ELR (cell line): ENCODE measurements at places on chromosomes 12 and 14.

DNA sequence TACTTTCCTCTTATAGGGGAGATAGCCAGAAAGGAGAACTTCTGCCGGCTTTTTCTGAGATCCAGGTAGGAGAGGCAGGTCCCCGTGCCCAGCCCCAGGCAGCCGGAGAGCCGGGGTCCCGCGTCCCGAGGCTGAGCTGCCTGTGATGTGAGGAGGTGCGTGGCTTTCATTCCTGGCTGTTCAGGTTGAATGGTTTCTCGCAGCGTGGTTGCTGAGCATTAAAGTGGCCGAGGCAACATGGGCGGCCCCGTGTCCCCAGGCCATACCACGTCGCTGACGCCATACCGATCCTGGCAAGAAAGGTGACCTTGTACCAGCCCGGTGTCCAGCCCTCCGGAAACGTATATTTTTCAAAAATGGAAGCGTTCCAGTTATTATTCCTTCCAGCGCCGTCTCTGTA is 116.7 kb upstream of the MYL2 start:
- no peak for DNase-seq

GRCh38 chr12:34290381-34290995 is 268.2 kb downstream of the ALG10 start:
- DNase-seq = no peak

DNA sequence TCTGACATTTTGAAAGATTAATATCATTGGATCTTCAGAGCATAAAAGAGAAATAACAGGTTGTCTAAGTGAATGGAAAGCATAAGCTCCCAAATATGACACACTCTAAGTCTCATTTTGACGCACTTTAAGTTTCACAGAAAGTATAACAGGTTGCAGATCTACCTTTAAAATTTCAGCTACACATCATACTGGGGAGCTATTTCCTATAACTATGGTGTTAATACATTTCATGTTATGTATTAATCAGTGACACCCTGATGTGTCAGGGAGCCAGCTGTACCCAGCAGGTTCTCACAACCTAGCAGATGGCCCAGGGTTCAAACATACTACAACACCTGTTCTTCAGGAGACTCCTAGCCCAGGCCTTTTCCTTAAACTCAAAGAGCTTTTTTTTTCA is 31.1 kb upstream of the TMX1 start:
- DNase-seq = no peak

- peak; percentile 13 for DNase-seq
These were observed 41.4 kb upstream of the SCN8A start for GRCh38 chr12:51549637-51550036.

DNA sequence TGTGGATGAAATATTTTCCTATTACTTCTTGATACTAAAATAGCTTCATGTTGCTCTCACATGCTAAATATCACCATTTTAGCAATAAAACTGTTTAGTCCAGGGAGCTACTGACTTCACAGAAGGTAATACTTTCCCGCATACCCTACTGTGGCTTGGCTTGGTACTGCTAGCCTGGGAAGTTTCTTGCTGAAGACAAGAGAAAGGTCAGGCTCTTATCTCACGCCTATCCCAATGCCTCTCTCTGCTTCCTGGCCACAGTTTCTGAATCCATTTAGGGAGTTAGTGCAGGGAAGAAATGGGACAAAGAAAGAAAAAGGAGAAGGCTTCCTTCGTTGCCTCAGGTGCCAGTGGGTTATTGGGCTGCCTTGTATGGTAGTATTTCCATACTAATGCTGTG is 228.3 kb downstream of the MDGA2 start:
- no peak for DNase-seq

DNA sequence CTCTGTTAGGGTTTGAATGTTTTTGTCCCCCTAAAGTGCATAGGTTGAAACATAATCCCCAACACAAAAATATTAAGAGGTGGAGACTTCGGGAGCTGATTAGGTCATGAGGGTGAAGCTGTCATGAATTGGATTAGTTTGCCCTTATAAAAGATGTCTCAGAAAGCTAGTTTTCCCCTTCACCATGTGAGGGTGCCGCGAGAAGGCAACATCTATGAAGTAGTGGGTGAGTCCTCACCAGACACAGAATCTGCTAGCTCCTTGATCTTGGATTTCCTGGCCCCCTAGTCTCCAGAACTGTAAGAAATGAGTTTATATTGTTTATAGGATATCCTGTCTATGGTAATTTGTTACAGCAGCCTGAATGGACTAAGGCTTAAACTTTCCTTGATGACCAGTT is 301.5 kb upstream of the ATP2B1 start:
- DNase-seq = peak; percentile 36

DNA sequence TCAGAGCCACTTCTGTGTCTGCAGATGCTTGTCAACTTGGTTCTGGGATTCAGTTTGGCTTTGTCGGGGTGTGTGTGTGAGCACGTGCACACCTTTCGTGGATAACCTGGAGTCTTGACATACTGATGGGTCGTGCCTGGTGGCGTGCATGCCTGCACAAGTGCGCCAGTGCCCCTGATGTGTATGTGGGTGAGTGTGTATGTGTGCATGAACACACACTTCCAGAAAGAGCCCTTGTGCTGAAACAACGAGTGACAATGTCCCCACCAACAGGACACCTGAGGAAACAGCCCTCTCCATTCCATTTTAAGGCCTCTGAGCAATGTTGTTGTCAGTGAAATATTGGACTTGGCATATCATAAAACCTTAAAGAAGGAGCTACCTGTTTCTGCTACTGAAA is 53.9 kb downstream of the SMUG1 start:
- no peak for DNase-seq

DNA sequence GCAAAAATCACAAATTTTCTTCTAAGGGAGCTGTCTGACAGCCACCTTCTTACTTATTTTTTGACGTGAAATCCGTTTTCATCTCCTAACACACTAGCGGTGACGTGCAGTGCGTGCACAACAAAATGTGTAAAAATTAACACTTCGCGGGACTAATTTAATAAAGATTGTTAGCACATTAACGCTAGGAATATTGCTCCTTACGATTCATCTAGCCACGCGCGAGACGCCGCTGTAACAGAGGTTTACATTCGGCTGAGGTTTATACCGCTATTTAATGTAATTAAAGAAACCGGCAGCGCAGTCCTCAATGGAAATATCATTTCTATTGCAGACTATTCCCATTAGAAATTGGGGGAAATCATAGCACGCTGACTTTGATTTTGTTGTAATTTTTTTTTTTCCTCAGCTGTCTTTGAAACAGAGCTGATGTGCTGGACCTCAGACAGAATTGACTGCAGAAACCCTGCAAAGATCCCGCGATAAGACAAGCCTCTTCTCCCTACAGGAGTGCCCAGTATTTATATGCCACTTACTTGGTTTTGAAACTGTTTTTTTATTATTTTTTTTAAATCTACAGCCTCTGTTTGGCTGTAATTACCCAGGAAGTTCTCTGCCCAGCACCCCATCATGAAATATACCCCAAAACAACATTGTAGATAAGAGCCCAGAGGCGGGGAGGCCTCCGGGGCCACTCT is 31.2 kb downstream of the BCL11B start:
- no peak for DNase-seq

- DNase-seq = no peak
These were observed 188.6 kb downstream of the EGLN3 start for GRCh38 chr14:33762161-33762851.

DNA sequence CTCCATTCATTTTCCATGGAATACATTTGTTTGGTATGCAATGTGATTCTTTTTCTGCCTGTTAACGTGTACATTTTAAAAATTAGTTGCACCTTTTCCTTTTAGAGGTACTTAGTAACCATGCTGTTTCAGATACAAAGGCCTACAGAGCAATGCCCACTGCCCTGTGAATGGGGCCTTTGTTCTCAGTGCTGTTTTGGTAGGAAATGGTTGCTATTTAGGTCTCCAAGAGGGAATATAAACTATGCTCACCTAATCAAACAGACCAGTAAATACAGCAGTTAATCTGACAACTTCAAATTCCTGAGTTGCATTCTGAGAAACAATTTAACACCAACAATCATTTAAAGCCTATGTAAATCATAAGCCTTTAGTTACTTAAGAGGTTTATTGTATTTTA is 188.7 kb downstream of the BCAT1 start:
- DNase-seq = no peak

GRCh38 chr14:23118506-23119362 is at the start of gene CEBPE:
Gene CEBPE (minus strand): TSS chr14:23119255. CDS start chr14:23119091, 164 bp downstream.
- DNase-seq = no peak

GRCh38 chr12:29732191-29732590 is 51.6 kb downstream of the TMTC1 start:
- DNase-seq = no peak

- no peak for DNase-seq
These were observed 48.7 kb upstream of the MAX start for GRCh38 chr14:65150898-65151608.

DNA sequence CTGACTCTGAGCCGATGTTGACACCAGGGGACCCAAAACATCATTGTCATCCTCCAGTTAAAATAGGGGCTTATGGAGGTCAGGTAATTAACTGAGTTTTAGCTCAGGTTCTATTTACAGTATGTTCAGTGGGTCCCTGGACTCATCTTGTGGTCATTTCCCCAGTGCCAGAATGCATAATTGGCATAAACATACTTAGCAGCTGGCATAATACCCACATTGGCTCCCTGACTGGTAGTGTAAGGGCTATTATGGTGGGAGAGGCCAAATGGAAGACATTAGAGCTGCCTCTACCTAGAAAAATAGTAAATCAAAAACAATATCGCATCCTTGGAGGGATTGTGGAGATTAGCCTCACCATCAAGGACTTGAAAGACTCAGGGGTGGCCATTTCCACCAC is 350.9 kb downstream of the C12orf75 start:
- no peak for DNase-seq

GRCh38 chr12:105418229-105418628 is 87.7 kb downstream of the C12orf75 start:
- peak; percentile 97 for DNase-seq

DNA sequence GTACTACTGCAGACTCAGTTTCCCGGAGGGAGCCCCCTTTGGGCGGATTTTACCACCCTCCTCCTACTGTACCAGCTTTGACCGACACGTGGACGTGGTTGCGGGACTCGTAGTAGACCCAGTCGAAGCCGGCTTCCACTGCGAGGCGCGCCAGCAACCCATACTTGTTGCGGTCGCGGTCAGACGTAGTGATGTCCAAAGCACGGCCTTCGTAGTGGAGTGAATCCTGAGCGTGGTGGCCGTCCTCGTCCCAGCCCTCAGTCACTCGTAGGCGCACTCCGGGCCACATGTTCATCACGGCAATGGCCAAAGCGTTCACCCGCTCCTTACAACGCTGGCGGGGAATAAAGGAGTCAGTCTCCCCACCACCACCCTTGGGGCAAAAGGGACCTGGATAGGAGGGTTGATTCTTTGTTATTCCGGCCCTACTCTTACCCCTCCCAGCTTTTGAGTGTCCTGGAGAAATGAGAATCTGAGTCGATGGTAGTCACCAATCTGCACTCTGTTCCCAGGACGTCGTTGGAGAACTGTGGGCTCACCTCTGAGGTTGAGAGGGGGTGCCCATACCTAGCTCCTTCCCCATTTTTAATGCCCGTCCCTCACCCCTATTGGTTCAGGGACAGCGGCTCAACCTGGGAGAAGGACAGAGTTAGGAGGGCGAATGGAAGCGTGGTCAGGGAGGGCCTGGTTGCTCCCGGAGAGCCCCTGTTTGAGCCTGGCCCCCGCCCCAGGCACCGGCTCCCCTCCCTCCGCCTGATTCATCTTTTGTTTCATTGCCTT is 3.4 kb downstream of the DHH start:
- DNase-seq = no peak

GRCh38 chr12:106090591-106091445 is 47.9 kb downstream of the NUAK1 start:
- DNase-seq = peak; percentile 68

GRCh38 chr12:10095971-10096370 is 2.8 kb downstream of the CLEC1A start:
- DNase-seq = no peak

GRCh38 chr12:42216737-42217136 is 21.3 kb downstream of the YAF2 start:
- no peak for DNase-seq

DNA sequence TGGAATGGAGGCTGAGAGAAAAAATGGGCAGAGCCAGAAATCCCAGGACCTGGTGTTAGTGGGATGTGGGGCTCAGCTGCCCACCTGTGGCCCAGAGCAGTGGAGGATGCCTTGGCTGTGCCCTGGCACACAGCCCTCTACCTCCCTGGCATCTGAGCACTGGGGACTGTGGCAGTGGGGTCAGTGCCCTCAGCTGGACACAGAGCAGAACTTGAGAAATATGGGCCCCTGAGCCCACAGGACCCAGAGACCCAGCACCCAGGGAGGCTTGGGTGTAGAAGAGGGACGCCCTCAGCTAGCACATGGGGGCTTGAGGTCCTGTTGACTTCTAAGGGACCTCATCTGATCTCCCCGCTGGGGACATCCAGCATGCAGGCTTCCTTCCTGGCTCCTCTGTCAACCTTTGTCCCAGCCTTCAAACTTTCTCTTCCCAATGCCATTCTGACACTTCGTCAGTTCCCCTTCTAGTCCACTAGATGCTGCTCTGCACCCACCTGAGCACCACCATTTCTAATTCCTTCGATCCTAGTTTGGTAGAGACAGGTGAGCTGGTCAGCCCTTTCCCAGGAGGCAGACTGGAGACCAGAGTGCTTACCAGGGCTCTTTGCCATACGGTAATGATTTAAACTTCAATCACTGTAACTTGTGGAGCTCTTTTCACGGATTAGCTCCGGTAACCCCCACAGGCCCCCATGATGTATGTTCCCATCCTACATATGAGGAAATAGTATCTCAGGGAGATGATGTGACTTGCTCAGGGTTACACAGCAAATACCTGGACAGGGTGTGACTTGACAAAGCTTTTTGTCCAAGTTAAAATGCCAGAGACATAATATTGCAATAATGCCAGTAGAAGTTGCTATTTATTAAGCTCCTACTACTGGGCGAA is 143.7 kb downstream of the ASCL4 start:
- peak; percentile 49 for DNase-seq

DNA sequence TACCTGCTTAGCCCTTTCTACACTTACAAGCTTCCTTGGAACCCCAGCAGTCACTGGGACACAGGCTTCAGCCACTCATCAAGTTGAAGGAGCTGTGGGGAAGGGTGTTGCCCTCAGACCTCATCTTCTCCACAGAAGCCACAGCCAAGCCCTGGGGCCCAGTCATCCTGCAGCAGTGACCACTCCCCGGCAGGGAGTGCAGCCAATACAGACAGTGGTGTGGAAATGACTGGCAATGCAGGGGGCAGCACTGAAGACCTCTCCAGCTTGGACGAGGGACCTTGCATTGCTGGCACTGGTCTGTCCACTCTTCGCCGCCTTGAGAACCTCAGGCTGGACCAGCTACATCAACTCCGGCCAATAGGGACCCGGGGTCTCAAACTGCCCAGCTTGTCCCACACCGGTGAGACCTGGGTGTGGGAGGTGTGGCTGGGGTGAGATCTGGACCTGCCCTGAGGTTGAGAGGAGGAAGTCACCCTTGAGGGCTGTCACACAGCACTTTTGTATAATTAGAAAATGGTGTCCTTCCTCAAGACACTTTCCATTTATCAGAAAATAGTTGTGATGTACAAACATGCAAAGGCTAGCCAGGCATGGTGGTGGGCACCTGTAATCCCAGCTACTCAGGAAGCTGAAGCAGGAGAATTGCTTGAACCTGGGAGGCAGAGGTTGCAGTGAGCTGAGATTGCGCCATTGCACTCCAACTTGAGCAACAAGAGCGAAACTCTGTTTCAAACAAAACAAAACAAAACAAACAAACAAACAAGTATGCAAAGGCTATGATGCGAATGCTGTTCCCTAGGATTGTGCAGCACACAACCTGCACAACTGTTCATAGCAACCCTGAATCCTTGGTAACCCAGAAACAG is 9.9 kb downstream of the GLI1 start:
- DNase-seq = no peak
